ENCODE measurements at places on chromosomes 6 and 20.
A peak's percentile ranks its signal among the peaks of the same experiment; 100 is the strongest.

GRCh38 chr6:11584244-11584643 is 46.7 kb downstream of the TMEM170B start:
- peak; percentile 51 for DNase-seq

GRCh38 chr6:156879186-156879585 is 102.0 kb downstream of the ARID1B start:
- no peak for DNase-seq

GRCh38 chr6:154791556-154792317 is 58.5 kb downstream of the SCAF8 start:
- peak; percentile 36 for DNase-seq

GRCh38 chr6:79783670-79784394 is 152.7 kb downstream of the SH3BGRL2 start:
- no peak for DNase-seq

- no peak for DNase-seq
Measured at GRCh38 chr6:33543116-33543515, 37.0 kb downstream of the BAK1 start.

DNA sequence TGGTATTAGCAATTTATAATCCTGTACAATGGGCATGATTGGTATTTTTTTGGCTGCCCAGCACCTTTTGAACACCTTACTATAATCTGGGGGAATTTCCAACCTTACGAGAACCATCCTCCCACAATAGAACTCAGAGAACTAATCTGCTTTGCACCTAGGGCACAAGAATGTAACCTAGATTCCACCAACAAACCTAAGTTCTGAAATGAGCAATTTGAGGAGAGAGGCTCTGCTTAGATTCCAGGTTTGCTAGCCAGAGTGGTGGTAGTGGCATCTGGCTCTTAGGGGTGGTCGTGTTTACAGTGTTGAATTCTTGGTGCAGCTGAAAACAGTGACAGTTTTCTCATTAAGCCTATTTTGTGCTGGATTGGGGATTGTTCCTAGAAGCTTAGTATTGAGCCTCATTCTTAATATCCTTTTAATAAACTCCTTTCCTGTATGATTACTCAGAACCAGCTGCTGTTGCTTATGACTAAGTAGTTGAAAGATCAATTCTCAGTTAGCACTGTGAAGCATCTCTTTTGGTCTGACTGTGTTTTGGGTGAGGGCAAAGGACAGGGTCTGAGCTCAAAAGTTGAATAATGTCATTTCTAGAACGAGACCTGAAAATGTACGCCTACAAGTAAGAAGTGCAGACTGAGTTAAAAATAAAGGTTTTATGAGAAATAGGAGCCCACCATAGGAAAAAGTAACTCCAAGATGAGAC is 385.6 kb downstream of the CDKAL1 start:
- no peak for DNase-seq

GRCh38 chr6:81934936-81935335 is 182.5 kb upstream of the TENT5A start:
- no peak for DNase-seq

DNA sequence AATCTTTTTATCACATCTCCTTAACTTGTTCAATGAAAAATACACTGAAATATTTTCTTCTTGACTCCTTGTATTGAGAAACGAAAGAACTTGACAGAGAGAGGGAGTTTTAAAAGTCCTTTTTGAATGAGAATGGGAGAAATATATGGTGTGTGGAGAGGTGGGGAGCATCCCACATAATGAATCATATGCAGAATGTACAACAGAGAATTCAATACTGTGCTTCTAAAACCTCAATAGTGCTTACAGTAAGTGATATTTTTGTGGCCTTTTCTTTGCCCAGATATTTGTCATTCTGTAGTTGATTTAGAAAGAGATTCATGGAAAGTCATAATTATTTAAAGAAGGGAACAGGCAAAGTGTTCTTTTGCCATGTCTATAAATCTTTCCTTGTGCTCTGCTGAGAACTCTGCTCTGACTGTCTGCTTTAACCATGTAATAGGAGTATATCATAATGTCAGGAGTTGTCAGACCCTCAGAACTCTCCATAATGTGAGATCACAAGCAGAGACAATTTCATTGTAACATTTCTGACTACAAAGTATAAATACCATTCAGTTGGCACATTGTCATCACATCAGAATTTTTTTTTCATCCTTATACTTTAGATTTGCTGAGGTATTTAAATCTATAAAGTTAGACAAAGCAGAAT is 32.8 kb upstream of the HS3ST5 start:
- DNase-seq, result no peak

- no peak for DNase-seq
Measured at GRCh38 chr6:20024316-20024673, 187.1 kb downstream of the ID4 start.

- DNase-seq, result peak; percentile 11
Measured at GRCh38 chr6:20117474-20117873, 94.8 kb downstream of the MBOAT1 start.

- no peak for DNase-seq
Measured at GRCh38 chr20:20680991-20681508, 31.4 kb downstream of the RALGAPA2 start.

DNA sequence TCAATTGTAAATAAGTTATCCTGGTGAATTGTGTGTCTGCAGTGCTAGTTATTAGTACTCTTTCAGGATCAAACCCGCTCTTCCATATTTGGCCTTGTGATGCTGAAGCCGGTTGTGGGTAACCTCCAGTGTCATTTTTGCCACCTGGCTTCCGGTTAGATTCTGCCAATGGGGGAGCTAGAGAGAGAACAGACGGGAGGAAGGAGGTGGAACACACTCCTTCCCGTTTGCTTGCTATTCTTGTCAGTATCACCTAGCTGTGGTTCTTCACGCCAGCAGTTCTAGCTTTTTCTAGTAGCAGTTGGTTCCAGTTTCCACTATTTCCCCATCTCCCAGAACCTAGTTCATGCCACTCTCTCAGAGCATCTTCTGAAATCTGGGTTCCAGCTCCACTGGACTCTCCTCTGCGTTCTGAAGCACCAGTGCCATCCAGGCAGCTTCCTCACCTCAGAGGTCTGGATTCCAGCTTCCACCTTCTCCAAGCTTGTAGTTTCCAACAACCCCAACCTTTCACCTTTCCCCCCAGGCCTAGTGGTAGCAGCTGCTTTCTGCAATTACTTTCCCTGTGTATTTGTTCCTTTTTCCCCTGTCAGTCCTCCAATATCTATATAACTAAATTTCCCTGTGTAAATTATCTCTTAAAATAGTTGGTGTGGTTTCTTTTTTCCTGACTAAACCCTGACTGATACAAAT is 46.9 kb upstream of the LOC128125822 start:
- no peak for DNase-seq

DNA sequence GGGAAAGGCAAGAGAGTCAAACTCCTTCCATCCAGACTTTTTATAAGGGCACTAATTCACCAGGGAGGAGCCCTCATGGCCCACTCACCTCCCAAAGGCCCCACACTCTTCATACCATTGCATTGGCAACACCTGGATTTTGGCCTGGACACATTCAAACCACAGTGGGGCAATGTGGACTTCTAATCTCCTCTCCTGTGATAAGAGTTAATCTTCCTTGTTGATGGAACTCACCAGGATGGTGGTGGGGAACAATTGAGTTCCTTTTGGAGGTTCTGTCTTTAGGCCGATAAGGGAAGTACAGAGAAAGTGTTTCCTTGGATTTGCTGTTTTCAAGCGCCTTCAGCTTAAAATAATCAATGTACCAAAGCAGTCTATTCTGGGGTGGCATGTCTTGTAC is 268.7 kb downstream of the CD83 start:
- no peak for DNase-seq

- DNase-seq, result no peak
Measured at GRCh38 chr20:23497536-23497935, 6.6 kb downstream of the CST8 start.

DNA sequence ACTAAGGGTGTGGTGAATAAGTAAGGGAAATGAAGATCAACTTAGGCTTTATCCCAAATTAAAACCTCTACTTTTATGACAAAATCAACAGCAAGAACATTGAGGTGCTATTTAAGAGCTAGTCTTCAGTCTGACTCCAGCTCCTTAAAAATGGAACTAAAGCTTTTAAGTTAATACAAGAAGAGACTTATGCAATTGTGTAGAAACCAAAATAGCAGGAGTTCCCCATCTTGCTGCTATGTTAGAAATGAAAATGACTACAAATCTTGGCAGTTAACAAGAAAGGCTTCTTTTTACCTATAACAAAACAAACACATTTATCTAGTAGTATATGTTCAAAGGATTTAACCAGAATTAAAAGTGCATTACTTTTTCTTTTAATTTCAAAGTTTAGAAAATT is 25.7 kb downstream of the HMGN3 start:
- no peak for DNase-seq

GRCh38 chr20:6679086-6679485 is 88.4 kb upstream of the BMP2 start:
- DNase-seq, result no peak

GRCh38 chr6:32941214-32941768 is 463 bp upstream of the HLA-DMB start:
- DNase-seq, result no peak

DNA sequence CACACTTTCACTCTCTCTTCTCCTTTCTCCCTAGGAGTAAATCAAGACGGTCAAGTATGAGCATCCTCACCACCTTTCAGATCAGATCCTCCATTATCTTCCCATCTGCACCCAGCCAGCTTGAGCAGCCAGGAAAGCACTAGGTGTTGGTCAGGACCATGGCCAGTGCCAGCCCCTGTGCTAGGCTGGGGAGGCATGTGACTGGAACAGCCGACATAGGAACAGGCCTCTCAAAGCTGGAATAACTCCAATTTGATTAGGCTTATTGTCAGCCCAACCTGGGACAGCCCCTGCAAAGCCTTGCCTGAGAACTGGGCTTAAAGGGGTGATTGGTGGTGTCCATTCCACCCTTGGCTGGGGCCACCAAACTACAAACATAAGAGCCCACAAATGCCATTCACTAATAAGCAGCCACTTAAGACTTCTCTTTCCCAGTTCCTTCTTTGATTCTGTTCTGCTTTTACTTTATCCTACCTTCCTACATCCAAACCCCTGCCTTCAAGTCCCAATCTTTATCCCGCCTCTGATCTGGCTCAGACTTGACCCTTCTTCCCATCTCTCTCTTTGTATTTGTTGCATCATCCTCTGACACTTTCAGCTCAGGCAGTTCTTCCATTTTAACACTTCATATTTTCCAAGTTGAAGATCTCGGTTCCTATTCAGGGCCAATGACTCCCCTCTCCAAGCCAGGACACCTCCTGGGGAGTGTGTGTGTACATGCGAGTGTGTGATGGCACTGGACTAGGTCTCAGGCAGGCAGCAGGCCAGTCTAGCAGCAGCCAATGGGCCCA is 4.5 kb upstream of the TREM2 start:
- DNase-seq, result peak; percentile 13

GRCh38 chr6:112956696-112957535 is 609.8 kb downstream of the RFPL4B start:
- DNase-seq, result peak; percentile 95

DNA sequence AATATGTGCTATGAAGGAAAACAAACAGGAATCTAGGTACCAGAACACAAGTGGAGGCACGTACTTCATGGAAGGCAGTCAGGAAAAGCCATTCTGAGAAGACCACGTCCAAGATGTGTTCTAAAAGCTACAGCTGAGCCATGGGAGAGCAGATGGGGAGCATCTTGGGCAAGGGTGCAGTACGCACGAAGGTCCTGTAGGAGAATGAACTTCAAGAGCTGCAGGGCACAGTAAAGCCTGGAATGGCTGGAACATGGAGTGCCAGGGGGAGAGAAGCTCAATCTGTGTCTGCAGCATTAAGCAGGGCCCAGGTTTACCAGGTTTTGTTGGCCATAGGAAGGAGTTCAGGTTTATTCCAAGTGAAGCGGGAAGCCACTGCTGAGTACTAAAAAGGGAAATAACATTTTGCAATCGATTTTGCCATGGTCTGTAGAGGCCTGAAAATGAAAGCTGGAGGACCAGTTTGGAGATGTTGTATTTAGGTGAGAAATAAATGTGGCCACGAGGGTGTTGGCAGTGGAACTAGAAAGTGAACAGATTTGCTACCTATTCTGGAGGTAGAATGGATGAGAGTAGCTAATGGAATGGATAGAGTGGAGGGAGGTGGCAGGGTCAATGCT is 29.9 kb downstream of the ADTRP start:
- DNase-seq, result no peak

DNA sequence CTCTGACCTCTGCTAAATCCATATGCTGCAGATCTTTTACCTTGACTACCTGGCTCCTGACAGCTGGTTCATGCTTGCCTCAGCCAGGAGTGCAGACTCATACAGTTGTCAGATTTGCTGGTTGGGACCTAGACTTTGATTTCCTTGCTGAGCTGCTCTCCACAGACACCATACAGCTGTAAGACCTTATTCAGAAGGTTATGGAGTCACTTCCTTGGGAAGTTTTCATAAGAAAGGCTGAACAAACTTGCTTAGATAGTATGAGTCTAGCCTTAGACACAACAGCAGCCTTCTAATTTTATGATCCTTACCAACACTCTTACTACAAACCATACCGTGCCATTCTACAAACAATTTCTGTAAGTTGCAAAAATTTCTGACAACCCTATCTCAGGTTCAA is 102.9 kb downstream of the EDN1 start:
- no peak for DNase-seq

- peak; percentile 75 for DNase-seq
Measured at GRCh38 chr20:22905658-22906057, 129.5 kb upstream of the SSTR4 start.

DNA sequence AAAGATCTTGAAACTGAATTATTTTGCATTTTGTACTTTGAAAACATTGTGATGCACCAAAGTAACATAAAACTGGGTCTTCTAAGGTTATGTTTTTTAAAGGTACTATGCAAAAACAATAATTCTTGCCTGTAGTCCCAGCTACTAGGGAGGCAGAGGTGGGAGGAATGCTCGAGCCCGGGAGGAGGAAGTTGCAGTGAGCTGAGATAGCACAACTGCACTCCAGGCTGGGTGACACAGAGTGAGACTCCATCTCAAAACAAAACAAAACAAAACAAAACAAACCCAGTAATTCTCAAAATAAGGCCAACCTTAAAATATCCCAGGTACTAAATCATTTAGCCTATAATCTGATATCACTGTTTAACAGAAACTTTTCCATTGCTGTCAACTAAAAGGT is 269.6 kb downstream of the KHDC1L start:
- DNase-seq, result no peak

DNA sequence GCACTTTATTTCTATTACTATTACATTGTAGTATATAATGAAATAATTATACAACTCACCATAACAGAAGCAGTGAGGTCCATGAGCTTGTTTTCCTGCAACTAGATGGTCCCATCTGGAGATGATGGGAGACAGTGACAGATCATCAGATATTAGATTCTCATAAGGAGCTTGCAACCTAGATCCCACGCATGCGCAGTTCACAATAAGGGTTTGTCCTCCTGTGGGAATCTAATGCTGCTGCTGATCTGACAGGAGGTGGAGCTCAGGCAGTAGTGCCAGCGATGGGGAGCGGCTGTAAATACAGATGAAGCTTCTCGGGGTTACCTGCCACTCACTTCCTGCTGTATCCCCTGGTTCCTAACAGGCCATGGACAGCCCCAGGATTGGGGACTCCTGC is 139.5 kb upstream of the TCF21 start:
- no peak for DNase-seq

GRCh38 chr6:84583784-84584183 is 180.6 kb downstream of the TBX18 start:
- peak; percentile 28 for DNase-seq

Measured in fibroblast of skin of right biceps (primary cell).